ENCODE measurements at places on chromosomes 1 and 21. TPM values are rescaled to one million over a fixed set of nuclear protein-coding genes. Genes with fewer than 3 reads are reported as not detected.

AMPD1 gene
- 1.9 TPM for total RNA-seq

LDLRAD2 gene
- 0.63 TPM for total RNA-seq

ZNF683 gene
- total RNA-seq: not detected

C1QA gene
- total RNA-seq: 41.5 TPM

BCL2L15 gene
- 0.90 TPM for total RNA-seq

NEK2 gene
- 13.1 TPM for total RNA-seq

AADACL3 gene
- not detected for total RNA-seq

MMEL1 gene
- total RNA-seq: 2.6 TPM

ATP1A4 gene
- 8.3 TPM for total RNA-seq

CDC42SE1 gene
- total RNA-seq: 47.2 TPM

SLC25A34 gene
- 0.90 TPM for total RNA-seq

LCE4A gene
- total RNA-seq: not detected

IQGAP3 gene
- 11.8 TPM for total RNA-seq

FOXD2 gene
- 0.85 TPM for total RNA-seq

COL8A2 gene
- total RNA-seq: 11.7 TPM

GPR37L1 gene
- 0.05 TPM for total RNA-seq

ARHGAP29 gene
- total RNA-seq: 72.0 TPM

CD1D gene
- total RNA-seq: 1.6 TPM

PRDM15 gene
- 4.5 TPM for total RNA-seq

All from urinary bladder (tissue), 4 donors.